ENCODE measurements at places on chromosomes 1 and 21. TPM values are rescaled to one million over a fixed set of nuclear protein-coding genes. Genes with fewer than 3 reads are reported as not detected.

GRCh38 chr1:202811296-202812175 lies 782 bp downstream of the PCAT6 start:
- peaks cover 23% of the 10 kb centered on the region for H3K4me1 ChIP-seq
- H3K27ac ChIP-seq = peak overlapping the region; percentile 69
- no peaks in the 10 kb centered on the region for H3K27me3 ChIP-seq

DNA sequence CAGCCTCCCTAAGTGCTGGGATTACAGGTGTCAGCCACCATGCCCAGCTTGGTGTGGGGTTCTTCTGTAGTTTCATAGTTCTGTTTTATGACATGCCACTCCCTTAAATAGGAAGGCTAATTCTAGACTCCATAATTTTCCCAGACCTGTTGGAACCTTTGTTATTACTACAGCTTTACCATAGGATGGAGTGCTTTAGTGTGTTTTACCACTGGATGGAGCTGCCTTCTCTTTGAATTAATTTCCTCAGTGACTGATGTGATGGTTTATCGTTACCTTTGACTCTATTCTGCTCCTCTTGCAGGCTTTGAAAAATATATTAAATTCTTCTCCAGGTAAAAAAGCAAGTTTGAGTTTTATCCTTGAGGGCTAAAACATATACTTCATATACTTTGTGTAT lies 84.6 kb upstream of the NEK7 start:
- H3K27me3 ChIP-seq = no peaks in the 10 kb centered on the region
- no peak for DNase-seq
- no peaks in the 10 kb centered on the region for H3K4me1 ChIP-seq

The SPATA45 gene
- total RNA-seq = not detected

DNA sequence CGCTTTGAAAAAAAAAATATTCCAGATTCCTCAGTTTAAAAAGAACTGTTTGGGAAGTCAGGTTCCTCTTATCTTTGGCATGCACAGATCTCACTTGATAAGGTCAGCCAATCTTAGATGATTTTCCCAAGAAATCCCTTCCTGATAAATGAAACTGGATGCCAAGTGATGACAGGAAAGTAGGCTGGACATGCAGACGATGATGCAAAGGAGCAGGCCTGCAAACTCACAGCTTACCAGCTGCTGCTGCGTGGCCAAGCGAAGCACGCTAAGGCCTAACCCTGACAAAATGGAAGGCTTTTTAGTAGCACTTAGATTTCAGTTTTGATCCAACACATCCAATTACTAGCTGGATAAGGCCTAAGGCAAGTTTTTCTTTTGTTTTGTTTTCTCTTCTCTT lies 10.1 kb downstream of the TADA1 start:
- no peaks in the 10 kb centered on the region for H3K27me3 ChIP-seq
- peaks cover 25% of the 10 kb centered on the region for H3K36me3 ChIP-seq
- H3K4me3 ChIP-seq = no peak overlapping the region
- H3K27ac ChIP-seq = no peak overlapping the region
- DNase-seq = no peak
- H3K4me1 ChIP-seq = no peaks in the 10 kb centered on the region

DNA sequence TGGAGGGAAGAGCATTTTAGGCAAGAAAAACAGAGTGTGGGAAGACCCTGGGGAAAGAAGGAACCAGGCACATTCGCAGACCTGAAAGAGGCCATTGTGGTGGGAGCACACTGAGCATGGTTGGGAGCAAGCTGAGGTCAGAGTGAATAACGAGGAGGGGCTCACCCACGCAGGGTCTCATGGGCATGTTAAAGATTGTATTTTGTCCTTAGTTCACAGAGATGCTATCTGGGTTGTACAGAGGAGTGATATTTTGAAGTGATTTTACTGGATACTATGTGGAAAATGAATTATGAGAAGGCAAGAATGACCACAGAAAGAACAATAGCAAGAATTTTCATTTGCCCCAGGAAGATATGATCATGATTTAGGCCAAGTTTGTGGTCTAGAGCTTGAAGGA lies 578.3 kb upstream of the NR5A2 start:
- H3K27ac ChIP-seq = no peak overlapping the region
- no peaks in the 10 kb centered on the region for H3K4me1 ChIP-seq
- no peaks in the 10 kb centered on the region for H3K36me3 ChIP-seq
- no peak for DNase-seq

The PKLR gene
- not detected for total RNA-seq

GRCh38 chr1:39965044-39965443 lies 10.1 kb downstream of the MFSD2A start:
- H3K4me3 ChIP-seq = no peak overlapping the region
- no peaks in the 10 kb centered on the region for H3K27me3 ChIP-seq
- no peak for DNase-seq
- H3K36me3 ChIP-seq = no peaks in the 10 kb centered on the region
- H3K27ac ChIP-seq = no peak overlapping the region

The SIM2 gene
- total RNA-seq = not detected

GRCh38 chr1:16090076-16090826 lies 16.8 kb upstream of the FAM131C start:
- no peaks in the 10 kb centered on the region for H3K36me3 ChIP-seq
- no peaks in the 10 kb centered on the region for H3K27me3 ChIP-seq
- no peak overlapping the region for H3K4me3 ChIP-seq
- DNase-seq = no peak
- no peak overlapping the region for H3K27ac ChIP-seq
- no peaks in the 10 kb centered on the region for H3K4me1 ChIP-seq

The RGS13 gene
- total RNA-seq = 0.07 TPM

GRCh38 chr1:81437213-81437612 lies 363.5 kb upstream of the ADGRL2 start:
- H3K4me1 ChIP-seq = no peaks in the 10 kb centered on the region
- no peaks in the 10 kb centered on the region for H3K27me3 ChIP-seq
- H3K4me3 ChIP-seq = no peak overlapping the region
- DNase-seq = no peak
- H3K27ac ChIP-seq = no peak overlapping the region

DNA sequence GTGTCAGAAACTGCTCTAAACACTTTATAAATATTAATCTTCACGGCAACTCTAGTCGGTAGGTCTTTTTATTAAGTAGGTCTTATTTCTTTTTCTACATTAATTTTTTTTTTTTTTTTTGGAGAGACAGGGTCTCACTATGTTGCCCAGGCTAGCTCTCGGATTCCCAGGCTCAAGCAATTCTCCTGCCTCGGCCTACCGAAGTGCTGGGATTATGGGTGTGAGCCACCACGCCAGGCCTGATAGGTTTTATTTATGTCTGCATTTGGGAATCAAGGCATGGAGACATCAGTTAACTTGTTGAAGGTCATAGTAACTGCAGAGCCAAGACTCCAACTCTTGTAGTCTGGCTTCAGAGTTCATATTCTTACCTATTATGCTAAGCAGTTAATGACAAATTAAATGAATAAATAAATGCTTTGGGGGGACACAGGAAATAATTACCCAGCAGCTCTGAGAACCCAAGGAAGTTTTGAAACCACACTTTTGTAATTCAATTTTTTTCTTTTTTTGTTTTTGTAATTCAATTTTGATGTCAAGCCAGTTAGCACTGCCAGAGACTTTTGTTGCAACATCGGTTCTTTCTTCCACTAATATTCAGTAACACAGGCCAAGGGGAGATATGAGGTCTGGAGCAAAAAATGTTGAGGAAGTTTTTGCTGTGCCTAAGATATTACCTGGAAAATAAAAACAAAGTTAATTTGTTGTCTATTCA lies 9.4 kb upstream of the UAP1 start:
- H3K27me3 ChIP-seq = no peaks in the 10 kb centered on the region
- no peak overlapping the region for H3K27ac ChIP-seq
- H3K4me3 ChIP-seq = no peak overlapping the region
- no peak for DNase-seq
- H3K4me1 ChIP-seq = no peaks in the 10 kb centered on the region

GRCh38 chr1:225813214-225813964 lies 3.5 kb downstream of the EPHX1 start:
- H3K4me3 ChIP-seq = no peak overlapping the region
- no peaks in the 10 kb centered on the region for H3K36me3 ChIP-seq
- no peak for DNase-seq

GRCh38 chr1:87495147-87495546 lies 166.5 kb downstream of the LMO4 start:
- DNase-seq = no peak
- H3K4me3 ChIP-seq = no peak overlapping the region
- no peaks in the 10 kb centered on the region for H3K27me3 ChIP-seq
- no peak overlapping the region for H3K27ac ChIP-seq

- DNase-seq = no peak
- H3K4me1 ChIP-seq = no peaks in the 10 kb centered on the region
- no peak overlapping the region for H3K4me3 ChIP-seq
- no peaks in the 10 kb centered on the region for H3K36me3 ChIP-seq
- no peak overlapping the region for H3K27ac ChIP-seq
Measured at GRCh38 chr1:236058141-236058934, 6.6 kb downstream of the NID1 start.

DNA sequence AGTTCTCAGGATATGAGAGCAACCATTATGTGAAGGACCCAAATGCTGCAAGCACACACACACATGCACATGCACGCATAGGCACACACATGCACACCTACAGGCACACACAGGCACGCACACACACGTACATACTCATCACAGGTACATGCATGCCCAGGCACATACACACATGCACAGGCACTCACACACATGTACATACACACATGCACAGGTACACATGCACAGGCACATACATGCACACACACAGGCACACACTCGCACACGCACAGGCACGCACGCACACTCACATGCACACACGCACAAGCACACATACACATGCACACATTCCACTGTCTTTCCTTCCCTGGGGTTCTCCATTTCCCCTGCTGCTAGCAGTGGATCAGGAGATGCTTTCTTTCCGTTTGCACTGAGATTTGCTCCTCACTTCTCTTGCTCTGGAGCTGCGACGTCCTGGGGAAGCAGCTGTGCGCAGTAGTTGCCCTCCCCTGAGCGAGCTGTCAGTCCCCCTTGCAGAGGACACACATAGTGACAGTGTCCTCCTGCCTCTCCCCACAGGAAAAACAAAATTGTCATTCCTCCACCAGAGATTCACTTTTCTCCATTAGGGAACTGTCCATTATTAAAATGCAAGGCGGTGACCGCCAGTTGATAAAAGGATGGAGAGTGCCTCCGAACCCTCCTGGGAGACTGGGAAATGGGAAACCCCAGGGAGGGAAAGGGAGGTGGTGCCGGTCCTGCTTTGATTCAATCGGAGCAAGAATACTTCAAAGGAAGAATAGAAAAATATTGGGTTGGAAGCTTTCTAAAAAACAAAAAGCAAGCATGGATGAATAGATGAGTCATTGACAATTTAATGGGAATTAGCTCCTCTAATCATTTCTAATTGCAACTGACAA lies 69.5 kb downstream of the WDR4 start:
- H3K27me3 ChIP-seq = no peaks in the 10 kb centered on the region
- no peaks in the 10 kb centered on the region for H3K36me3 ChIP-seq
- no peak for DNase-seq
- H3K4me1 ChIP-seq = no peaks in the 10 kb centered on the region

- DNase-seq = no peak
- H3K4me3 ChIP-seq = no peak overlapping the region
- H3K27ac ChIP-seq = no peak overlapping the region
- H3K27me3 ChIP-seq = no peaks in the 10 kb centered on the region
- H3K4me1 ChIP-seq = no peaks in the 10 kb centered on the region
Measured at GRCh38 chr1:56563568-56563967, 15.8 kb downstream of the PLPP3 start.

All from CD8-positive, alpha-beta memory T cell (primary cell).